CD4-positive, alpha-beta T cell treated with Interferon alpha-2 for 1 hour (primary cell): ENCODE measurements at places on chromosomes 11 and 22.

DNA sequence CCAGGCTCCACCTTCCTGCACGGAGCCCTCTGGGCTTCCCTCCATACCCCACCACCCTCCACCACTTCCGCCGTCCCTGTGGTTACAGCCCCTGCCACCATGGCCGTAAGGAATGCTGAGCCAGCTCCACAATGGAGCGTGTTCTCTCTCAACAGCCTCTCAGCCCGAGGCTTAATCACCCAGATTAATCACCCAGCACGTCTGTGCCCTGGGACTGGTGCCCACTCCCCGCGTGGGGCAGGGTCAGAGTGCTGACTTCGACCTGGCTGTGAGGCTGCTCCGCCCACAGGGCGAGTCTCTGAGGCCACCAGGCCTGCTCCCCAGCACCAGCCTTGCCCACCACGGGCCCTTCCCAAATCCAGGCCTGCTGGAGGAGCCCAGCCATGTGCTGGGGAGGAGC is 4.0 kb upstream of the TH start:
- DNase-seq = no peak

DNA sequence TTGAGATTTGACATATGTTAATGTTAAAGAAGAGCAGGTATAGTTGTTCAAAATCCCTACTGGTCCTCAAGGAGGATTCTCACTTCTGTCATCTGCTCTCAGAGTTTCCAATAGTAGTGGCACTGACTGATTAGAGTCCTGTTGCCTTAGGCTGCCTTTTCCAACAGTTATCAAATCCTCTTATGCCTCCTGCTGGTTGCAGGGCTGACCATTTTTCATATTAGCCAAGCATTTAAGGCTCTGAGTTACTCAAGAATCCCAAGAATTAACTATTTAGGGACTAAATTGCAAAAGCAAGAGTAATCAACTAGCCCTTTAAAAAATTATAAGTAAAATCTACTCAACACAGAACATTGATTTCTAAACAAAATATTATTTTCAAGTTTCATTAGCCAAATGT is 212.0 kb upstream of the CHORDC1 start:
- no peak for DNase-seq

- DNase-seq = no peak
These were observed 5.5 kb upstream of the PCF11 start for GRCh38 chr11:83151274-83151977.

DNA sequence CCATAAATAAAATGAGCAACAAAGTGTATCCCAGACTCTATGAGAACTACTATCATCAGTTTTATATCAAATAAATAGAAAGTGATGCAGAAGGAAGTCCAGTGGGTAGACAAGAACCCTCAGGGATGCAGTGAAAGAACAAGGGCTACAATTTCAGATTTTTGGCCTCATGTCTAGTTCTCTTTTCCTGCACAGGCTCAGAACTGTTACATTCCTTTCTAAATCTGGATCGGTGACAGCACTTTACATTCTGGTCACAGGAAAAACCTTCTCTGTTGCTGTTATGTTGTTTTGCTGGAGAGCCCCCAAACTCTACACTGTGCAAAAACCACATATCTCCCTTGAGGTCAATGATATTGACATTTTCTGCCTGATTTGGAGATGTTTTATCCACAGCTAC is 108.8 kb upstream of the ANO5 start:
- no peak for DNase-seq

DNA sequence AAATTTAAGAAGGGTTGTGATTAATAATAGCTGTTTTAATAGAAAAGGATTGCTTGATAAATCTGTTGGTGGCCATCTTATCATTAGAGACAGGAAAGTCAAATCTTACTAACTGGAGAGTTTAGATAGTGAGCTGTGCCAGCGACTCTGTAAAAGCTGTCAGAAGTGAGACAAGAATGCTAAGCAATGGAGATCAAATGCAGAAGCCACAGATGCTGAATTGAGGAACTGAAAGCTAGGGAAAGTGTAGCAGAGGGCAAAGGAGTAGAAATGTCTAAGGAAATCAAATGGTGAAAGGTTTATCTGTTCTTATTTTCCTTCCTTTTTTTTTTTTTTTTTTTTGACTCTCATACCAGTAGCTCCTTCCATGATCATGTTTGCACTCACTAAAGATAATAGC is 13.7 kb downstream of the MS4A13 start:
- DNase-seq = no peak

DNA sequence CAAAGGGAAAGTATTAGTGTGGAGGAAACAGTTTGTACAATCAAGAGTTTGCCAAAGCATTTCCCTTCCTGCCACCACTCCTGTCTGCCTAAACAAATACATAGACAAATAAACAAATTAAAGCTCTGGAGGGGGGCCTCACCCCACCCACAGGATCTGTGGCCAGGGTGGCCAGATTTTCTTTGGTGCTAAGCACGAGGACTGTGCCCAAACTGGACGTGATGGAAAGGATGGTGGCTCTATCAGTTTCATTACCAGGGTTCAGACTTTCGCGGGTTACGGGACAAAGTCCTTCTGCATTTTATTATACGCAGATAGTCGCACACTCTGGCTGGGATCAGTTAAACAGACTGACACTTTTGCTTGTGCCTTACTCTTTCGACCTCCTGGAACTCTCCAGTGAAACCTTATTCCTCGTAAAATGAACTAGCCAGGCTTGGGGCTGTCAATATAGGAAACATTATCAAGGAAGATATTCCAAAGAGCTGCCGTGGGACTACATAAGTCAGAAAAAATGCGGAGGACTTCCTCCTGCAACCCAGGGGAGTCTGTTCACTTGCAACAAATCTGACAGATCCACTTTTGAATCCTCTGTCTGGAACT is 11.2 kb downstream of the BARX2 start:
- no peak for DNase-seq

DNA sequence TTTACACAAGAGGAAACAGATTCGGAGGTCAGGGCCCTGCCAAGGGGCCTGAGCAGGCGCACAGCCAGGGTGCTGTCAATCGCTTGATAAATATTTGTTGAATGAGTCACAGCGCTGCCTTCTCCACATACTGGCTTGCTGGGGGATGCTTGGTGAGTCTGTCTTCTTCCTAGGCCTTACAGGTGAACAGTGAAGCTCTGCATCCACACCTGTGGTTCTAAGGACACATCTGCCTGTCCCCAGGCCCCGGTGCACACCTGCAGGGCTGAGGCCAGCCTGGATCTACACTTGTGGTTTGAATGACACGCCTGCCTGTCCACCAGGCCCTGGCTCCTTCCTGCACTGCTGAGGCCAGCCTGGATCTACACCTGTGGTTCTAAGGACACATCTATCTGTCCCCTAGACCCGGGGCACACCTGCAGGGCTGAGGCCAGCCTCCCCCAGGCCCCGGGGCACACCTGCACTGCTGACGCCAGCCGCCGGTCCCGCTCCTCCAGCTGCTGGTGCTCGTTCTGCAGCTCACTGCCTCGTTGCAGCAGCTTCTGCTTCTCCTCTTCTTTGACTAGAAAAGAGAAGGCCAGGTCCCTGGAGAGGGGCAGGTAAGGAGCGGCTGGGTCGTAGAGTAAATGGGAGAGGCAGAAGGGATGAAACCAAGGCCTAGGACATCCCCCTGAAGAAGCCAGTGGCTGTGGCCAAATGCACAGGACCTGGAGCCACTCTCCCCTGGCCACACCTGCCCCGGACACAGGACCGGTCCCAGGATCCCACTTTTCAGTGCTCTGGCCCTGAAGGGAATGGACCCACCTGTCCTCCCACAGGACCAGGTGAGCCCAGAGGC is 124.6 kb downstream of the PHF21B start:
- DNase-seq = no peak

GRCh38 chr11:85827748-85828639 is 17.1 kb upstream of the SYTL2 start:
- DNase-seq = peak; percentile 65

- no peak for DNase-seq
These were observed 218.6 kb downstream of the NAV2 start for GRCh38 chr11:19931141-19931770.

- DNase-seq = no peak
These were observed 418.7 kb downstream of the SOX6 start for GRCh38 chr11:15937601-15938120.

- no peak for DNase-seq
These were observed 785 bp downstream of the WT1 start for GRCh38 chr11:32434356-32435151.

DNA sequence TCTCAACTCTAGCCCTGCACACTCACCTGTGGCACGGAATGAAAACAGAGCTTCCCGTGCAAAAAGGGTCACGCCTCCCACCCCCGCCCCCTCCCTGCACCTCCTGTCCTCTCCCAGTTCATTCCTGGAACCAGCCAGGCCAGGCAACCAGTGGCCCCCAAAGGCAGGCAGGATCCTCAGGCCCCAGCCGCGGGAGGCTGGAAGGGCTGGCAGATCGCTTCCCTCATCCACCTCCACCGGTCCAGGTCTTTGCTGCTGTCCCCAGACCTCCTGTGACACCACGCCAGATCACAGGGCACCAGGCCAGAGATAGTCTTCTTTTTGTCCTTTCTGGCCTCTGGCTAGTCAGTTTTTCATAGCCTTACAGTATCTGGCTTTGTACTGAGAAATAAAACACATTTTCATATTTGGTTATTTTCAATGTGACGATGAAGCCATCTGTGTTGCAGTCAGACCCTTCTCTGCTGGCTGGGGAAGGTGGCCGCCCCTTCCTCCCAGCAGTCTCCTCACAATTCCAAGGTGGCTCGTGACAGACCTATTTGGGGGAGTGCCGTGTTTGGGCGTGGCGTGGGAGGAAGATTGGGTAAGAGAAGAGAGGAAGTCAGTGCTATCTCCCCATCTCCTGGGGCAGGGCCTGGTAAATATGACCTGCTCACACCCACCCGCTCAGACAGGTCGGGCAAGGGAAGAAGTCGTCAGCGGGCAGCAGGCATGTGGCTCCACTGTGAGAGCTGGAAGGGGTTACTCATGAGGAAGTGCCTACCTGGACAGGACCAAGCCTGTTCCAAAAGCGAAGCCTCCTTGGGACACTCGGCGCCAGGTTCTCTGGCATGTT is 9.1 kb downstream of the SSH3 start:
- DNase-seq = peak; percentile 61

GRCh38 chr11:78791964-78792363 is 217.3 kb upstream of the NARS2 start:
- no peak for DNase-seq

DNA sequence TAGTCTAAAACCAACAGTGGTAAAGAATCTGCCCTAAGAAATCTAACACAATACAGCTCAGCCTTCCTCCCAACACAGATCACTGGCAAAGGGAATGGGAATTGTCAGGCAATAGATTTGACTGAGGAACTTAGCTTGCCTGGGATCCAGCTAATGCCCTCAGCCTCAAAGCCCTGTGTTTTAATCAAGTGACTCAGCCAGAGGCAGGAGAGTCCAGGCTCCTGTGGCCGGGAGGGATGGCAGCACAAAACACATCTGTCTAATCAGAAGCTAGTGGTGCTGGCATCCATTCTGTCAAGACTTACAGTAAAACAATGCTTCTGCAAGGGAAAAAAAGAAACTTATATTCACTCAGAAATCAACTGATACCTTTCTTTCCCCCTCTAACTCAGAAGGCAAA is 5.6 kb downstream of the SYTL2 start:
- DNase-seq = no peak

DNA sequence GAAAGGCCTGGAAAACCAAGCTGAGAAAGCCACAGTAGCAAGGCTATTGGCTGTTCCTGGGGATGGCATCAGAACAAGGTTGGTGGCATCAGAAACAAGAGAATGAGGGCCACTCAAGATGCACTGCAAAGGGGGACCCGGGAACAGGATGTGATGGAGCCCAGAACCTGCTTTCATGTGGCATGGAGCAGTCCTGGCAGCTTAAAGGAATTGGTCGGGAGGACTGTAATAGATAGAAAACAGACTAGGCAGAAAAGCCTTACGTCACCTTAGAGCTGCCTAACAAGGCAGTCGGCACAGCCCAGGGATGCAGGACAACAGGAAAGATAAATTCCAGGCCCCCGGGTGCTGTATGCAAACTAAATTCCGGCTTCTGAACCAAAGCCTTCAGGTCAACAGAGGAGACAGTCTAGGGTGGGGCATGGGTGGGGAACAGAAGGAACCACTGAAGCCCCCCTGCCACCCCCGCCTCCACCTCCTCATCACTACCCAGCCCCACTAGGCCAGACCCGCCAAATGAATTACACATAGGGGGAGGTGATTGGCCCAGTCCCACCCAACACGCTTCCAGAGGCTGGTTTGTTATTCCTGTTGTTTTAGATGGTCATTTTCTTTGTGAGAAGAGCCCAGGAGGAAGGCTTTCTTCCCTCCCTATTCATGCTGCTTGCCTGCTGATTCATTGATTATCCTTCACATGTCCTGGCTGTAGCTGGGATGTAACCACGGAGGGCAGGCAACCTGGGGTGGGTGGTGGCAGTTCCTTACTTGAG is 25.7 kb upstream of the LRRC55 start:
- DNase-seq = no peak

DNA sequence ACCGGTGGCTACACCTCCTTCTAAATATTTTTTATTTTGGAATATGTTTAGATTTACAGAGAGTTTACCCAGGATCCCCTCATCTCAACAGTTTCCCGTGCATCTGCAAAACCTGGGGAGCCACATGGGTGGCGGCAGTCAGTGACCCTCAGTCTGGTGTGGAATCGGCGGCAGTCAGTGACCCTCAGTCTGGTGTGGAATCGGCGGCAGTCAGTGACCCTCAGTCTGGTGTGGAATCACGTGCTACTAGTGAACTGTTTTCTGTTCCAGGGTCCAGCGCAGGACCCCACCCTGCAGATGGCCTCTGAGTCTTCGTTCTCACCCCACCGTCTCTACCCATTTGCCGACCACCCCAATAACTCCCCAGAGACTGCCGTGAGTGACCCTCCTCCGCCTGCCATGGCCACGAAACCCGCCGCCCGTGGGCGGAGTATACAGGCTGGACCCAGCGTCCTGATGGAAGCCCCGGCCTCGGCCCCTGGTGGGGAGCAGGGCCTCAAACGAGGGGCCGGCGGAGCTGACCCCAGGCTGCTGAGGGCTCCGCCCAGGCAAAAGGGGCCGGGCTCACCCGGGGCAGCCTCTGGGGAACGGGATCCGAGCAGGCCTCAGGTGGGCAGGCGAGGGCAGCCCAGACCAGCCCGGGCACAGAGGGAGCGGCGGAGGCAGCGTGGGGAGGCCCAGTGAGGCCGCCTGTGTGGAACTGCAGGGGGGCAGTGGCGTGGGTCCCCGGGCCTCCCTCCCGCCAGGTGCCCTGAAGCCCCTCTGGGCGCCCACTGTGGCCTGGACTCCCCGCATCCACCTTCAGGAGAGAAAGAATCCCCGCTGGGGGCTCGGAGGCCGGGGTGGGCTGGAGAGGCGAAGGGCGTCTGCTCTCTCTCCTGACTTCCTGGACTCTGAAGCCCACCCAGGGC is 2.5 kb downstream of the IL17REL start:
- no peak for DNase-seq

- DNase-seq = no peak
These were observed 11.0 kb upstream of the SCARF2 start for GRCh38 chr22:20448630-20449029.
